ENCODE measurements at places on chromosomes 2 and 18.

GRCh38 chr2:8485736-8486135, 196.1 kb upstream of the ID2 start:
- DNase-seq: no peak

- no peak for DNase-seq
Measured at GRCh38 chr18:78722386-78722785, 257.2 kb upstream of the SALL3 start.

DNA sequence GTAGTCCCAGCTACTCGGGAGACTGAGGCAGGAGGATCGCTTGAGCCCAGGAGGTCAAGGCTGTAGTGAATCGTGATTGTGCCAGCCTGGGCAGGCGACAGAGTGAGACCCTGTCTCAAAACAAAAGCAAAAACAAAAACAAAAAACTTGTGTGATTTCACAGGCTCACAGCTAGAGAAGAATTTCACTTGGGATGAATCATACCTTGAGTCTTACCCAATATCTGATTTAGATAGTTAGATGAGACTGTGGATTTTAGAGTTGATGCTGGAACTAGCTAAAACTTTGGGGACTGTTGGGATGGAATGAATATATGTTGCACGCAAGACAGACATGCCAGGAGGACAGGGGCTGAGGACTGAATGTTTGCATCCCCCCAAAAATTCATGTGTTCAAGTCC, 4.4 kb downstream of the ANKRD29 start:
- DNase-seq: no peak

DNA sequence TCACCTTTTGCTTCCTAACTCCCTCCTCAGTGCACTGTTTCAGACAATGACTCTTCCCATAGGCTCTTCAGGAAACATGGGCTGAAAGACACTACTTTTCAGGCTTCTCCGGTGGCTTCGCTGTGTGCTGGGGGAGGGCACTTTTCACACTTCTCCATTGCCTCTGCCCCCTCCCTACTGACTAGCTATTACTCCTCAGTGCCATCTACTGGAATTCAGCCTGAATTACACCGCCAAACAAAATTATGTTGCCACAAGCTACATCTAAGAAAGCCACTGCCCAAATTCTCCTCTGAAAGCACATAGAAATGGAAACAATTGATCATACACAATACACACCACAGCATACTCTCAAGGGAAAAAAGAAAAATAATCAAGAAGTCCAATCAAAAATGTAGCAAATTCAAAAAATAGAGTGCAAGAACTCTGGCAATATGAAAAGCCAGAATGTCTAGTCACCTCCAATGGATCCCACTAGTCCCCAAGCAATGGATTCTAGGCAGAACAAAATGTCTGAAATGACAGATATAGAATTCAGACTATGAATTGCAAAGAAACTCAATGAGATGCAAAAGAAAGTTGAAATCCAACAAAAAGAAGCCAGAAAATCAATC, 1139.4 kb upstream of the GYPC start:
- DNase-seq: no peak

DNA sequence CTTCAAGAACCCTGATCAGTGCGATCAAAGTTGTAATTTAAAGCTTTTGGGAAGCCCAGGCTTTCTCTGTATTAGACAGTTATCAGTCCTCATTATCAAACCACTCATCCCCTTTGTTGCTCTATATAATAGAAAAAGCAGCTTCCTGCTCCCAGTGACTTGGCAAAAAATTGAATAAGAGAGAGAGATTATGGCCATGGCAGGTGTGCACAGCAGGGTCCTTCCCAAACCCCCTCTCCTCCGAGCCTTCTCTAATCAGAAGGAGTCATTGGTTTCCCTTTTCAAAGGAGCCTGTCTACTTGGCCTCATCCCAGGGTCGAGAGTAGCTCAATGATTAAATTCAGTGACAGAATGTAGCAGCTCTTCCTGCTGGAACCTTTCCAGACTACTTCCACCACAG, 81.5 kb downstream of the SEMA4F start:
- DNase-seq: no peak

GRCh38 chr2:5720426-5720825, 28.2 kb downstream of the SOX11 start:
- no peak for DNase-seq

- DNase-seq: no peak
Measured at GRCh38 chr2:119253760-119254600, 30.3 kb downstream of the STEAP3 start.

DNA sequence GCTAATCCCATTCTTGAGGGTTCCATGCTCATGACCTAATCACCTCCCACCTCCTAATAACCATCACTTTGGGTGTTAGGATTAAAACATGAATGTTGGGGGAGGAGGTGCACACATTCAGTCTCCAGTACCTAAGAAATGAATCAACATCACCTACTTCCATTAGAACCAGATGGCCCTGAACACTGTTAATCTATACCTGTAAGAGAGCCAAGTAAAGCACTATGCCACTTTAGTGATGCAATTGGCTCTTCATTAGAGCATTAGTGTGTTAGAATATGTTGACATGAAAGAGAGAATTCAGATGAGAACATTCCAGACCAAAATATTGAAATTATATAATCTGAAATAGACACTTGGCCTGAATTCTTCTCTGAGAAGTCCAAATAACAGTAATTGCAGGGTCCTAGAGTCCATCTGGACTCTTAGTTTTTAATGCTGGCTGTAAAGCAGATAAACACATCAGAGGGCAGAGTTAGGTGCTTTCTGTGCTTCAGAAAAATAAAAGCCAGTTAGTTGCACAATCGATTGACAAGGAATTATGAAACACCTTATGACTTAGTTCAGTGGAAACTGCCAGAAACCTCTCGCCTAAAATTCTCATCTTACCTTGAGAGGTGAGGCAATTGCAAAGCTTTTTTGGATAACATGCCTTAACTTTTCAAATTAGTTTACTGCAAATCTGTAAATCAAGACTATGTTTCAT, 923.7 kb downstream of the SLC4A3 start:
- no peak for DNase-seq

- DNase-seq: no peak
Measured at GRCh38 chr2:166373951-166374350, 1.8 kb downstream of the SCN9A start.

GRCh38 chr2:100407563-100407962, 9.9 kb downstream of the CHST10 start:
- DNase-seq: no peak

GRCh38 chr18:4352746-4353551, 102.2 kb downstream of the DLGAP1 start:
- no peak for DNase-seq

- no peak for DNase-seq
Measured at GRCh38 chr2:58740426-58740825, 499.3 kb upstream of the FANCL start.

DNA sequence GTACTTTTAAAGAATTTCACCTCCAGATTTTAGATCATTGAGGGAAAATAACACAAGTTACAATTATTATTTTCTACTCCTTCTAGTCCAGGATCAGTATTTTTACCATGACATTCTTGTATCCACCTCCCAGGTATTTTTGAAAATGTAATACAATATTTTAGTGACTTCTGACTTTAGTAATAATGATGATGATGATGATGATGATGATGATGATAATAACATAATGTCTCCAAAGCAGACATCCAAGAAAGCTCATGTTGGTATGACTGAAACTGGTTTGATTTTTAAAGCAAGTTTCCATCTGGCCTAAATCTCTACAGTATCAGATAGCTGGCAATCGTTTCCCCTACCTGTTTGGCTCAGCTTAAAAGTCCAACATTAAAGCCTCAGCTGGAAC, 140.0 kb upstream of the GULP1 start:
- DNase-seq: no peak

- DNase-seq: no peak
Measured at GRCh38 chr2:226477221-226478108, 322.2 kb downstream of the IRS1 start.

GRCh38 chr2:241188361-241189092, at the start of gene ANO7:
ANO7 (plus strand) TSS chr2:241188677; CDS start chr2:241190064, 1,387 bp downstream.
- DNase-seq: no peak

DNA sequence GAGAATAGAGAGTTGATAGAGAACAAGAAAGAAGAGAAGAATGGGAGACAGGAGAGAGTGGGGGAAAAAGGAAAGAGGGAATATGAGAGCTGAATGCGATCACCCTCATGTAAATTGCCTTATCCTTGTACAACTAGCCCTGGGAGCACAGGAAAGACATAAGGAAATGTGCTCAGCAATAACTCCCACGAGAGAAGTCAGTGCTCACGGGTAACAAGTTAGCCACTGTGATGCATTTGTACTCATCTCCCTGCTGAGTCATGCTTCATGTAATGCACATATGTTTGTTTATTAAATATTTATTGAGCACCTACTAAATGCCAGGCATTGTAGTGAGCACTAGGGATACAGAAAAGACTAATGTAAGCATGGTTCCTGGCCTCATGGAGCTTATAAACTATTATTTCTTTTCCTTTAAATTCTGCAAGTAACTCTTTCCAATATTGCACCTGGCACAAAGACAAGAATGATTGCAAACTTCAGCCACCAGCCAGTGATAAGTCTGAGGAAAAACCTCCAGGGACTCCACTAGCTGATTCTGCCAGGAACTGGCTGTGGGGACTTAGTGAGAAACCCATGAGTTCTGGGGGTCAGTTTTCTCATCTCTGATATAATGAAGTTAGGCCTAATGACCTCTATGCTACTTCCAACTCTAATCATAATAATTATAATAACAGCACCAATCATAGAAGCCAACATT, 124.1 kb downstream of the LNPK start:
- DNase-seq: no peak

DNA sequence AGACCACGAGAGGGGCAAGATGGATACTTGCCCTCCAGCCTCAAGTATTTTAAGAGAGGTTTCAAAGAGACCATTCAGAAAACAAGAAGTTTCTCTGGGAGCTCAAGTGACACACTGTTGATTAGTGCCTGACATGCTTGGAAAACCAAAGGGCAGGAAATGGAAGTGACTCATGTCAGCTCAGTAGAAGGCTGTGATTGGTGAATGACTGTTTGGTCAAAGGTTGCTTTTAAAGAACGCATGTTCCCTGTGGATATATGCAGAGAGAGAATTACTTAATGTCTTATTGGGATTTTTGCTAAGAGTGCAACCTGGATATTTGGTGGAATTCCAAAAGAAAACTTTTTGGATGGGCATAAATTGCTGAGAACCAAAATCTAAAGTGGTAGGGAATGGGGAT, 549.9 kb downstream of the XIRP2 start:
- no peak for DNase-seq

DNA sequence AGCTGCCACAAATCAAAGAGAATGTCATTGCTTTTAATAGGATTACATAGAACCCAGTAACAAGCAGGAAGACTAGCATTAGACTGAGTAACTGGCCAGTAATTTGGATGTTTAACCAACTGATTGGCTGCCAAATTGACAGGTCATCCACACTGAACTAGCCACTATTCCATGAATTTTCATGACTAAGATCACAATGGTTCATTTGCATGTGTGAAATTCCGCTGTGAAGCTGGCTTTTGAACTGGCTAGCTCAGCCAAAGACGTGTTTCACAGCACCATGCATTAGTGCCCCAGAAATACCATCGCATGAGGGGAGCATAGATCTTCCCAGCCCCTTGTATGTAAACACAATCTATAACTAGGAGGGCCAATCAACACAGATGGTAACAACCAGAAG, 649.8 kb downstream of the ARHGAP15 start:
- DNase-seq: no peak

DNA sequence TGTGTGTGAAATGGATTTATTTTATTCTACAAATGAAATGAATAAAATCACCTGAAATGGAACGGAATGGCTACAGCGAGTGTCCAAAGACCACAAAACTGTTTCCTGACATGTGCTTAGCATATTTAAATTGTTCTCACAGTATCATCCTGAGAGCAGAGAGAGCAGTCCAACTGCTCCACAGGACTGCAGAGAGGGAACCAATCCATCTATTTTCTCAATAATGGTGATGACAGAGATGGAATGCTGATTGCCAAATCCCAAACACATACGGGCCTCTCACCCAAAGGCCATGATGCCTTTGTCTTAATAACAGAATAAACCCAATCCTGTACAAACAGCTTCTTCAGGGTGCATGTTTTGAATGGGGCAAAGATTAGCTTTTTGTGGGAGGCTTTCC, 41.1 kb downstream of the STAT1 start:
- no peak for DNase-seq

GRCh38 chr2:216078776-216079175, 2.8 kb downstream of the PECR start:
- no peak for DNase-seq

- DNase-seq: no peak
Measured at GRCh38 chr2:24239553-24239952, 64.7 kb downstream of the FAM228A start.

DNA sequence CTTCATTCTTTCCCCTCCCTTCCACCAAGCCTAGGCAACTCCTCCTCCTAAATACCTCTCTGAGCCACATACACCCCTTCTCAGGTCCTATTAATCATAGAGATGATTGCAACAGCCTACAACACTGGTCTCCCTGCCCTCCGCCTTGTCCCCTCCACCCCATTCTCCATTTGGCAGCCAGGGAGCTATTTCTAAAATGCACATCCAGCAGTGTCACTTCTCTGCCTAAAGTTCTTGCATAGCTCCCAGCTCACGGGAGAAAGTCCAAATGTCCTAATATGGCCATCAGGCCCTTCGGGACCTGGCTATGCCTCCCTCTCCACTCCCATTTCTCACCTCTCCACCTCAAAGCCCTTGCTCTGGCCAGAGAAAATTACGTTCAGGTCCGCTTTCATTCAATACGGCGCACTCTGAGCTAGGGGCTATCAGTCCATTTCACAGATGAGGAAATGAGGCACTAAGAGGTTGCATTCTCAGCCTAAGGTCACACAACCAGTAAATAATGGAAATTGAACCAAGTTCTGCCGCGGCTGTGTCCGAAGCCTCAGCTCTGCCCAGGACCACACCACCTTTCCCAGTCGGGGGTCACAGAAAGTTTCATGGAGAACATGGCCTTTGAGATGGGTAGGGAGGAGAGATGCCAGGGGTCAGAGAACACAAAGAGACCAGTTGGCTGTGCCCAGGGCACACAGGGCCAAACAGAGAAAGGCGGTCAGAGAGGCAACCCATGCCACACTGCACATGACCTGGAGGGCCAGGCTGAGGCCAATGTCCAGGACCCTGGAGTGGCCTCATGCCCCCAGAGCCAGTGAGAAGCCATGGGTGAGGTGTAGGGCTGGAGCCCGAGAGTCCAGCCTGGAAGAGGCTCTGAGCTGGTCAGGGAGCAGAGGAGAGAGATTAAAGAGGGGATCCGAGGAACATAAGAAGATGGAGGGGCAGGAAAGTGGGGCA, 72.8 kb downstream of the TNS1 start:
- no peak for DNase-seq

DNA sequence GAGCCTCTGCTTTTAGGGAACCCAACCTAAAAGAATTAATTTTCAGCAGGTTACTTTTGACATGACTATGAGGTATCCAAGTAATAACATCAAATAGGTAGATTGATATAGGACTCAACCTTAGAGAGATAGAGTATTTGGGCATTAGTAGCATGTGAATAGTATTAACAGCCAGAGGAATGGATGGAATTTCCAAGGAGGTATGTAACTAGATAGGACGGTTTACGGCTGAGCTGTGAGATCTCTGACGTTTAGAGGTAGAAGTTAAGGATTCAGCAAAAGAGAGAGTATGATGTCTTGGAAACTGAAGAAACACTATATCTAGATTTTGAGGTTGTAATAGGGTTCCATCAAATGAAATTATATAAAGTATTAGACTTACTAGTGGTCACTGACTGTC, 70.3 kb downstream of the HNMT start:
- DNase-seq: no peak

- DNase-seq: no peak
Measured at GRCh38 chr2:138157372-138157771, 193.1 kb downstream of the HNMT start.

GRCh38 chr2:144237830-144238627, 281.9 kb downstream of the ZEB2 start:
- no peak for DNase-seq

- no peak for DNase-seq
Measured at GRCh38 chr2:168694173-168694572, 108.3 kb upstream of the NOSTRIN start.
